NCI-H1092 (cell line): ENCODE measurements at places on chromosomes 3 and 15.
A peak's percentile ranks its signal among the peaks of the same experiment; 100 is the strongest.

DNA sequence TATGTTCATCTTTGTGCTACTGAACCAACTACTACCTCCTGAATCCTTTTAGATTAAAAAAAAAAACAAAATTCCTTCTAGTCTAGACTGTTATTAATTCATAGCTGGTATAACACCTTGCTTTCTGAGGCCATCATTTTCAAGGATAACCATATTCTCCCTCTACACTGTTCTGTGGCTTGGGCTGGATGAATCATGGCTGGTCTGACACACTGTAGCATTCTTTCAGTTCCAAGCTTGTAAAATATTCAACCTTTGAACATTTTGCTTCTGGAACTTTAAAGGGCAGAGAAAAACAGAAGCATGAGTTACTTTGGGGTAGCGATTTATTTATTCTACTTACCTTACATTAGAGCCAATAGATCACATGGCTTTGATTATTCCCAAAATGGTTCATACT, 7.6 kb downstream of the HSPBAP1 start:
- no peak for DNase-seq

DNA sequence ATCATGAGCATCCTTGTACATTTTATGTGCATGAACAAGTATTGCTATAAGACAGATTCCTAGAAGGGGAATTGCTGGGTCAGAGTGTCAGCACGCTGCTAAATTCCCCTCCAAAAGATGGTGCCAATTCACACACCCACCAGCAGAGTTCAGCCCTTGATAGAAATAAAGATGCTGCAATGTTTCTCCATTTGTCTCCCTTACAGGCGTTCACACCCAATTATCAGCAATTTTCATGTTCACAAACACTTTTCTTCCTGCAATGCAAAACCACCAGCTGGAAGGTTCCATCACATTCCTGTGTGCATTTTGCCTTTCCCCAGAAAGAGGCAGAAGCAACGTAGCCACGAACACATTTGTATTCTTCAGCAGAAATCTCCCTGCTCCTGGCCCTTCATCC, 3.3 kb upstream of the TAMM41 start:
- DNase-seq: no peak

DNA sequence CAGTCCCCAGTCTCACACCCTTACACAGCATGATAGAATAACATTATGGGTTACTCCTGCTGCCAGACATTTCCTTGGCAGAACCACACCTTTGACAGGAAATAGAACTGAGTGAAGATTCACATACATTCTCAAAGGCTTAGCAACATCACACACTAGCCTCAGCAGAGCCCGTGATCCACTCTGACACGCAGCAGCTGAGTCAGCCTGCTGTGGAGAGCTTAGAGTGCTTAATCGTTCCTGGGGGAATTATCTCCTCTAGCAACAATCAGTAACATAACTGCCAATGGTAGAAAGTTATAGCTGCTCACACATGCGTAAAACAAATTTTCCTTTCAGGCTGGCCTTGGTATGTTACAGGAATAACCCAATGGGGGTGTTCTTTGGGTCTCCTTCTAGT, 382.1 kb downstream of the GAP43 start:
- peak; percentile 11 for DNase-seq

DNA sequence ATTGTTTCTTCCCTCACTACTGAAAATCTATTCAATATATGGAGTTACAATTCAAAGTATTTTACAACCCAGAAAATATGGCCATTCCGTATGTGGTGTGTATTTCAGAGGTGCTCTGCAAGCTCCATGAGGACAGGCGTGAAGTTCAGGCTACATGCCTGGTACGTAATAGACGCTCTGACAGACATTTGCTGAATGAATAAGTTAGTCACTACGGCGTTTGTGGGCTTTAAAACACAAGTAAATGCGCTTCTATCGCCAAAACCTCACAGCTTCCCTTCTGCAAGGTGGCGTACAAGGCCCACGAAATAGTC, 701 bp upstream of the TIPARP start:
- no peak for DNase-seq

GRCh38 chr3:169678122-169678521, 14.6 kb upstream of the MECOM start:
- no peak for DNase-seq

DNA sequence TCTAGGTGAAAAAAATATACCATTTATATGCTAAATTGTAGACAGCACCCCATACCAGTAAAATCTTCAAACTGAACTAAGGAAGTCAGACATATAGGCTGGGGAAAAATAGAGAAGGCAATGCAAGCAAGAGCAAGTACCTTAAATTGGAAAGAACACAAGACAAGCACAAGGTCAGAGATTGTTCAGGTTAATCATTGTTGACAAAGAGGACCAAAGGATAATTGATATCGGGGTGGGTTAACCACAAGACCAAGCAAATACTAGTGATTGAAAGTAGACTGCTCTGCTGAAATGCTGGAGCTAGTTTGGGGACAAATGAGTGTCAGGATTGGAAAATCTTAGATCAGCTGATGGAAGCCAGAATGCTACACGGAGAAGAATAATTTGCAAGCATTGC, 499.8 kb downstream of the ROBO2 start:
- DNase-seq: no peak

DNA sequence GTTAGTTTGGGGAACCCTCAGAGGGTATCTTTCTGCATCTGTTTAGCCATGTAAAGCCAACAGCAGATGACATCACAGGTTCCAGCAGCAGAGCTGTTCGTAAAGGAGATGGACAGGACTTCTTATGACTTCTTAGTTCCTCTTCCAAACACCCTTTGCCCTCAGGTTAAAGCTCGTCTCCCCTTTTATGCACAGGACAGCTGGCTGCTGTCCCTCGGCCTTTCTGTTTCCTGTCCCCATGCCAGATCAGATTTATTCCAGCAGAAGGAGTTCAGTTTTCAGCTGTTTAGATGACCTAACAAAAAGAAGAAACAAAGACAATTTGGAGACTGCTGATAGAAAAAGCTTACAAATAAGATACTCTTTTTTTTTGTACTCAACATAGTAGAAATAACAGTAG, 45.1 kb downstream of the SEC22A start:
- no peak for DNase-seq

DNA sequence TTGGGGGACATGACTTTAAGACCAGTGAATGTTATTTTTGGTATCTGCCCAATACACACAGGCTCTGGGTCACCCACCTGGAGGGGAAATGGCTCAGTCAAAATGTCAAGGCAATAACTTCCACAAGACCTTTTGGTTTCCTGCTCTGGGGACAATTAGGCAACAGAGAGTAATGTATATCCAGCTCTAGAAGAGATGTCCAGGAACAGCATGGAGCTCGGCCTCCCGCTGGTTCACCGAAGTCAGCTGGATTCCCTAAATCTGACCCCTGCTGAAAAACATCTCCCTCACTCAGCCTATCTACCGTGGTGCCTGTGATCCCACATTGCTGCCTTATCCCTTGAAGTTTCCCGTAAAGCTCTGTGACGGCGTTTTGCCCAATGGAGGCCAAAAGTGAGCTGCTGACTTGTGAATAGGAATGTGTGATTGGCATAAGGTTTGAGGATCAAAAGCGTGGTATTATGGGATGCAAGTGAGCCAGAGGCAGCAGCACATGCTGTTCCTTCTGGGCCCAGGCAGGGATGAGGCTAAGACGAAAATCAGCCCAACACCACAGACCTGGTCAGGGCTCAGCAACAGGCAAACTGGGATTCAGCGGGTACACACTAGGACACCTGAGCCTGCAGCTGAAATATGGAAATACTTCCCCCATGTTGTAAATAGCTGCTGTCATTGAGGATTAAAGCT, 47.2 kb upstream of the SLC6A11 start:
- no peak for DNase-seq

DNA sequence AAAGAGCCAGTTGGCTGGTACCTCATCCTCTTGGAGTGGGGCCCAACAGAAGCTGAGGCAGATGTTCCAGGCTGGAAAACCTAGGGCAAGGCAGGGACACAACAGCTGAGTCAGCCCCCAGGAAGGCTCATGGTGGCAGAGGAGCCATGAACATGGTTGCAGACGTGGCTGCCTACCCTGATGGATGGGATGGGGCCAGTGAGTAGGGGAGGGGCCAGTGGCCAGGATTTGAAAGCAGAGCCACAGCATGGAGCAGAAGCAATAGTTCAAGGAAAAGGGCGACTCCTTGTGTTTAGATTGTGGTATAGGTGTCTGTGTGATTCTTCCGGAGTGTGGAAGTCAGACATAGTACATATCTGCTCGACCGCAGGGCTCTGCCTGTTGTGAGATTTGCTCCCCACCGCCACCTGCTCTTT, 24.2 kb downstream of the PXYLP1 start:
- peak; percentile 22 for DNase-seq

DNA sequence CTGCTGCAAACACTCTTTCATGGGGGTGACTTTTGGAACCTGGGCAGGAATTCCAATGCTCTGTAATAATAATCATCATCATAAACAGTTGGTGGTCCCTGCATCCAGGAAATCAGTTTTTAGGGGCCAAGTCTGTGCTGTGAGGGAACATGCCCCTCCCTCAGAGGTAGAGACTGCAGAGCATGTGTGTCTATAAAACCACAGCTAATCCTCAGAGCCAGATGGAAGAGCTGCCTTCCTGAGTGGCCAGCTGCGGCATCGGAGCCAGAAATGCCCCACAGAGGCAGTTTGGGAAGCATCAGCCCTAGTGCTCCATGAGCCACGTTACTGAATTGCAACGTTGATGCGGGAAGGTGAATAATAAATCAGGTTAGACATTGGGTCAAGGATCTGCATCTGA, 12.9 kb upstream of the TPM1 start:
- DNase-seq: no peak

- DNase-seq: no peak
Observed at GRCh38 chr3:156483426-156483825, 71.5 kb downstream of the SSR3 start.

DNA sequence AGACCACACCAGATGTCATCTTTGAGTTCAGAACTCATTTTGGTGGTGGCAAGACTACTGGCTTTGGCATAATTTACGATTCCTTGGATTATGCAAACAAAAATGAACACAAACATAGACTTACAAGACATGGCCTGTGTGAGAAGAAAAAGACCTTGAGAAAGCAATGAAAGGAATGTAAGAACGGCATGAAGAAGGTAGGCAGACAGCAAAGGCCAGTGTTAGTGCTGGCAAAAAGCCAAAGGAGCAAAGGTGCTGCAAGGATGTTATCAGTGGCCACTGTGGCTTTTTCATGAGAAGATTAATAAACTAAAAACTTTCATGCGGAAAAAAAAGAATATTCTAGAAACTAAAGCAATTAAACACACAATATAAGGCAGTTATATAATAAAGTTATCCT, 21.9 kb downstream of the AAGAB start:
- no peak for DNase-seq
